ENCODE measurements at places on chromosomes 2 and 18.

DNA sequence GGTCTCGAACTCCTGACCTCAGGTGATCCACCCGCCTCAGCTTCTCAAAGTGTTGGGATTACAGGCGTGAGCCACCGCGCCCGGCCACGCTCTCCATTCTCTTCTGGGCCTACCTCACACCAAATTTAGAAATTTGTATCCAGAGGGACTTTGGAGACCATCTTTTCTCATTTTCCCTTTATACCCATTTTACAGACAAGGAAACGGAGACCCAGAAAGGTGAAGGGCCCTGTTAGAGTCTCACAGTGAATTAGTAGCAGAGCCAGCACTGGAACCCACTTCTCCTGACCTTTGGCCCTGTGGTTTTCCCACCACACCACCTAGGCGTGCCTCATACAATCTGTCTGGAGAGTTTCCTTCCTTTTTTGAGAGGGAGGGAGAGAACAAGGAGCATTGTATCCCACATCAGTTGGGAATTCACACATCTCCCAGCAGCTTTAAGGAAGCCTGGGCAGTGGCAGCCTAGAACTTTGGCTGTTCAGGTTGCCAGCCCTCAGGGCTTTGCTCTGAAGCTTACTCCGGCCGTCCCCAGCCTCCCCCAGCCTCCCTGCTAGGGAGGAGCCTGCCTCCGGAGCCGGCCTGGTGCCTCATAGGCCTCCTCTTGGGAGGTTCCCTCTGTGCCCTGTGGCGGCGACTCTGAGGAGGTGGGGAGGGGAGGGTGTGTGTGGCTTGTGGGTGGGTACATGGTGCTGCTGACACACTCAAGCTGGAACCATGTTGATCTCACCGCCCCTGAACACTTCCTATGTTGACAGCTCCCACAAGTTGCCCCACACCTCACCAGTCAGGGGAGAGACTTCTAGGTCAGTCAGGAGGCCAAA lies 13.8 kb downstream of the FOSL2 start:
- DNase-seq = no peak

GRCh38 chr18:3281456-3282400 lies 19.8 kb downstream of the MYL12B start:
- peak; percentile 79 for DNase-seq

GRCh38 chr18:45430041-45430440 lies 185.2 kb upstream of the SLC14A2 start:
- DNase-seq = no peak

DNA sequence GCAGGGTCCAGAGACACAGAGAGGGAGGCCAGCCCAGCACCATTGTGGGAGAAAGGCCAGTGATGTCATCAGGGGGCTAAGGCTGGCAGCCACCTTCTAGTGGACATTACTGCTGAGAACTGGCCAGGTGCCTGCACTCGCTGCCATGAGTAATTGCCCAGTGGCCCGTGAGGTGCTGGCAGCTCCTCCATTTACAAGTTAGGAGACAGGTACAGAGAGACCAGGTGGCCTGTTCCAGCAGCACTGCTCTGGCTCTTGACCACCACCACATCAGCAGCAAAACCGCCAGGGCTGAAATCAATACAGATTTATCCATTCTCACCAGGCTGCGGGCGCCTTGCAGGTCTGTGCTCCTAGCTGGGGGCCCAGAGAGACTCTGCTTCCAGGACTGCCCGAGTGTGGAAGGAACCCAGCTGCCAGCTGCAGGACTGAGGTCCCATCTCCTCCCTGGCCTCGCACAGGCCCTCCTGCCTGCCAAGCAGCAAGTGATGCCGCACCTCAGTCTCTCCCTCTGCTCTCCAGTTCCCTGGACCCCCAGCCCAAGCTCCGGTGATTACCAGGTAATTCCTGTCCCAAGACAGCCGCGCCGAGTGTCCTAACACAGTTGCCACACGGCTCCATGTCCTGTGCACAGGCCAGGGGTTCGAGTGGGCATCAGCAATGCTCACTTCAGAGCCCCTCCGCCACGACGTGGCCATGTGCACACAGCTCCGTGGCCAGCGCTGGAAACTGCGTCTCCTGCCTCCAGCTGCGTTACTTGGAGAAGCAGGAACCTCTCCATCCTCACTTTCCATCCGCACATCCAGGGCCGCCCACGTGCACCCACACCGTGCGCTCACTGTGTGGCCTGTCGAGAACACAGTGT lies 101.0 kb upstream of the CTDP1 start:
- DNase-seq = no peak

DNA sequence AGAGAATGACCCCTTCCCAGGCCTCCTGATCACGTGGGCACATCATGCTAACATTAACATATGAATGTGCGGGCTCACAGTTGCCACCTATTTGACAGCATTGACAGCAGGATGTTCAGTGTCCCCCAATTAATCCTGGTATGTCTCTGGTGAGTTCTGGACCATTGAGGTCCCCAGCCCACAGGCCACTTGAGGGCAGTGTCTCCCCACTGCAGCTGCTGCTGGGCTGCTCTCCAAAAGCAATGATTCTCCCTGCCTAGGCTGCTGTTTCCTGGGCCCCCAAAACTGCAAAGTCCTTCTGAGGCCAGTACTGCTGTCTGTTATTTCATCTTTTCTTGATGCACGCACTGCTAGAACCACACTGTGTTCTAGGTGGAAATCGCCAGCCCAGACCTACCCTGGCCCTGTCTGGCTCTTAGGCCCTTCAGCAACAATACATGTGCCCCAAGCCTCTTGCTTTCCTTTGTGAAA lies 52.7 kb upstream of the MAPK4 start:
- DNase-seq = peak; percentile 24

GRCh38 chr2:190876631-190877030 lies 4.0 kb upstream of the GLS start:
- no peak for DNase-seq

- peak; percentile 67 for DNase-seq
Measured at GRCh38 chr2:75099521-75099922, 99.8 kb downstream of the TACR1 start.

GRCh38 chr2:15043336-15044058 lies 411.0 kb downstream of the LRATD1 start:
- peak; percentile 27 for DNase-seq

DNA sequence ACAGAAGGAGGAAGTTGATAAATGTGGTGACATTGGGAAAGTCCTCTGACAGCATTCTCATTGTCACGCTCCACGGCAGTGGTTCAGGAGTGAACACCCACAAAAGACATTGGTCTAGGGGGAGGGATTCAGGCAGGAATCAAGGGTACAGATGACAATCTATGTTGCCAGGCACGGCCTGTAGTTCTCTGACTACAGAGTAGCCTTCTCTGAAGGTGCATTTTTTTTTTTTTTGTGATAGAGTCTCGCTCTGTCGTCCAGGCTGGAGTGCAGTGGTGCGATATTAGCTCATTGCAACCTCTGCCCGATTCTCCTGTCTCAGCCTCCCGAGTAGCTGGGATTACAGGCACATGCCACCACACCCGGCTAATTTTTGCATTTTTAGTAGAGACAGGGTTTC lies 7.4 kb upstream of the MOB1A start:
- DNase-seq = no peak

- DNase-seq = no peak
Measured at GRCh38 chr2:10035053-10035422, 8.3 kb upstream of the KLF11 start.
